ENCODE measurements at places on chromosomes 6 and 20.

- DNase-seq: no peak
Measured at GRCh38 chr6:122790423-122791309, 1.6 kb downstream of the SMPDL3A start.

- DNase-seq: no peak
Measured at GRCh38 chr6:151633526-151634335, 139.9 kb downstream of the CCDC170 start.

- no peak for DNase-seq
Measured at GRCh38 chr6:129031051-129031599, 148.2 kb downstream of the LAMA2 start.

- no peak for DNase-seq
Measured at GRCh38 chr6:54086439-54086838, 24.8 kb upstream of the MLIP start.

DNA sequence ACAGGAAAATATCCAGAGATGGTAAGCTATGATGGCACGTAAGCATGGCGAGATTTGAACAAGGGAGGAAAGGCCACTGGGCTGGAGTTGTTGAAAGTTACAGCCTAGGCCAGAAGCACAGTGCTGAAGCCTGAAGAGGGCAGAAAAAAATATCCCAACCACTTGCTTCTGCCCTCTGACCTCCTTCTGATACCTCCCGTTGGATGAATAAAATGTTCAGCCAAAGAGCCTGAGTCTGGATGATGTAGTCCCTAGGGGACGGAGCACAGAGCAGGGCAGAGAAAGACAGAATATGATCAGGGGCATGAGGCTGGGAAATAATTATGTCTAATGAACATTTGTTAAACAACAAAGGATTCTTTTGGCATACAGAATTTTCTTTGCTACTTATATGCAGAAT, 19.7 kb downstream of the KLHL31 start:
- DNase-seq: no peak

- no peak for DNase-seq
Measured at GRCh38 chr6:129874837-129875236, 13.7 kb upstream of the TMEM244 start.

DNA sequence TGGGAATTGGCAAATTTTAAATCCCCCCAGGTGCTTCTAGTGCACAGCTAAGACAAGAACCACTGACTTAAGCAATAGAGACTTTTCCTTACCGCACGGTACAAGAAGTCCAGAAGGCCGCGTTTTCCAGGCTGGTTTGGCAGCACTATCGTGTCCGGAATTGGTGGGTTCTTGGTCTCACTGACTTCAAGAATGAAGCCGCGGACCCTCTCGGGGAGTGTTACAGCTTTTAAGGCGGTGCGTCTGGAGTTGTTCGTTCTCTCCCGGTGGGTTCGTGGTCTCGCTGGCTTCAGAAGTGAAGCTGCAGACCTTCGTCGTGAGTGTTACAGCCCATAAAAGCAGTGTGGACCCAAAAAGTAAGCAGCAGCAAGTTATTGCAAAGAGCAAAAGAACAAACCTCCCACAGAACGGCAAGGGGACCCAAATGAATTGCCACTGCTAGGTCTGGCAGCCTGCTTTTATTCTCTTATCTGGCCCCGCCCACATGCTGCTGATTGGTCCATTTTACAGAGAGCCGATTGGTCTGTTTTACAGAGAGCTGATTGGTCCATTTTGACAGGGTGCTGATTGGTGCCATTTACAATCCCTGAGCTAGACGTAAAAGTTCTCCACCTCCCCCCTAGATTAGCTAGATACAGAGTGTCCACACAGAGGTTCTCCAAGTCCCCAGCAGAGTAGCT, 264.5 kb downstream of the PREX1 start:
- no peak for DNase-seq

DNA sequence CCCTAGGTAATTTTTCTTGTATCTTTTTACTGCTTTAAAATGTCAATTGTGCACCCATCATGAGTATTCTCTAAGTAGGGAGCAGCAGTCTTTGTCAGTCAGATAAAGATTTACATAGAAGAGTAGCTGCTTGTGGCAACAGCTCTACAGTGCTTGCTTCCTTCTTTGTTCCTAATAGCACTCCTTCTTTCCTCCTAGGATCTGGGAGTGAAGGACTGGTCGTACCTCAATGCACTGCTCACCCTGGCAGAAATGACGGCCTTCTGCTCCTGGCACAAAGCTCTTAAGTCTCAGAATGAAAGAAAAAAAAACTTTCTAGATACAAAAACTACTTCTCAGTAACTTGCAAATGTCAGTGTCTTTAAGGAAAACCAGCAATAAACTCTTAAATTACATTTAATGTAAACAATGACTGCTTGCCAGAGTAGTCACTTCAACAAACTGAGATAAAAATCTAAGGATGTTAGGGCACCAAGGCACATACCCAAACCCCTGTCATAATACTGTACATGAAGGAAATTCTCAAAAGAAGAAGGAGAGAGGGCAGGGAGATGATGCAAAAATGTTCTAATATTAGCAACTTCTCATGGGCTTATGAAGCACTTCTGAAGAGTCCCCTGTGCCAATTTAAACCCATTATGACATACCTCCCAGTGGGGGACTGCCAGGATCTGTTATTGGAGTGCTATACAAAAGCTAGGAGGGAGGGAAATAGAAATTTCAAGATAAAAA, 34.0 kb downstream of the NCOA6 start:
- DNase-seq: no peak

- DNase-seq: no peak
Measured at GRCh38 chr6:63807056-63807455, 171.5 kb downstream of the PHF3 start.

- no peak for DNase-seq
Measured at GRCh38 chr6:15893556-15894253, 230.9 kb upstream of the DTNBP1 start.
